SK-N-SH (cell line): ENCODE measurements at places on chromosomes 6 and 20. TPM values are rescaled to one million over a fixed set of nuclear protein-coding genes. Genes with fewer than 3 reads are reported as not detected.
A peak's percentile ranks its signal among the peaks of the same experiment; 100 is the strongest.

DNA sequence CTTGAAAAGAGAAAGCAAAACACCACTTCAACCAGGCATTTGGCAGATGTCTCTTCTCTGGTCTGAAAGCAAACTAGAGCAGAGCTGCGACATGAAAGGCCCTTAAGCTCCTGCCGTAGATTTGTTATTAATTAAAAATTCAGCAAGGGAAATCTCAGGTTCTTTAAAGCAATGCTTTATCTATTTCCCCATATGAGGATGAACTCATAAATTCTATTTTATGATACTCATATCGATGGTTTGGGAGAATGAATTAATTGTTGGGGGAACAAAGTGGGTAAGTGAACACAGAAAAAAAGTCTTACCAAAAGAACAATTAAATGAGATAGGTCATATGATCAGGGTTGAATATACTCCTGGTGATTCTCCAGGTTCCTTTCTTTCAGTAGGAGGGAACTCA lies 464.7 kb upstream of the SLC35B3 start:
- no peak for DNase-seq

- DNase-seq = no peak
These were observed 326.6 kb downstream of the COL12A1 start for GRCh38 chr6:74879234-74879633.

GRCh38 chr6:90403489-90404381 lies 107.1 kb upstream of the BACH2 start:
- peak; percentile 73 for DNase-seq

DNA sequence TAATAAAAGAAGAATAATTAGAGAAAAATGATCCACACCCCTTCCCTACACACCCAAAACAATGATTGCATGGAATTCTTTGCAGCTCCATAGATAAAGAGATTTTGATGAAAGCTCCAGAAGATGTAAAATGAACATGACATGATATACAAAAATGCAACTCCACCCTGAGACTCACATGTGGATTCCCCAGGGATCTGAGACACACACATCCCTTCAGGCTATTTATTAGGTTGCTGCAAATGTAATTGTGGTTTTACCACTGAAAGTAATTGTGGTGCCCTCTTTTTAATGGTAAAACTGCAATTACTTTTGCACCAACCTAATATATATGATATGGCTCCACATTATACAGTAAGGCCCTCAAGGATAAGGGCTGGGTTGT lies 40.4 kb upstream of the TBC1D7 start:
- no peak for DNase-seq

The SAPCD1 gene
- 5.9 and 6.3 TPM in 2 replicates for polyA plus RNA-seq

DNA sequence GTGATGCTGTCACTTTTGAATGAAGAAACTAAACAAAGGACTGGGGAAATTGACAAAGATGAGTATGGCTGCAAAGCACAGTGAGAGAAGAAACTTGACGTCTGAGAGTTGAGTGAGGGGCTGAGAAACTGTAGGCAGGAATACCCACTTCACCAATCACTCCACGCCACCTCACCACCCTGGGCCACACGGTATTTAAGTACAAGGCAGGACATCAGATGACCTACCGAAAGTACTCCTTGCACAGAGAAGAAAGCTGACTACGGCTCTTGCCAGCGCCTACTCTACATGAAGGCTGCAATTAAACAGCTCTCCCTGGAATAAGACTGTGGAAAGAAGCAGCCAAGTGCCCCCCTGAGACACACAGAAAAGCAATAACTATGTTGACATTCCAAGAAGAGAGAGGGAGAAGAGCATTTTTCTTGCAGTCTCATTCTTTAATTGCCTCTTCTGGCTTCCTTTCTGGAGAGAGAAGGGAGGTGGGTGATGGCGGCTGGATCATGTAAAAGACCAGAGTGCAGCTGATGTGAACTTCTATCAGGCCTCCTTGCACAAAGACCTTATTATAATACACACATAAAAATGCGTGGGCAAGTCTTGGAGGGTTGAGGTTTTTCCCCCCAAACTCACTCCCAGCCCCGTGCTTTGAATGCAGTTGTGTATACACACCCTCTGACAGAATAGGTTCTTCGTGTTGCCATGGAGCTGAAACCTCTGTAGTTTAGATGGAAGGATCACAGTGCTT lies 44.6 kb downstream of the HIVEP2 start:
- DNase-seq = no peak

The MLIP gene
- polyA plus RNA-seq = 0.03 TPM in 1 of 2 replicates, not detected in the other

GRCh38 chr20:23097636-23098580 lies 11.8 kb upstream of the CD93 start:
- DNase-seq = no peak

DNA sequence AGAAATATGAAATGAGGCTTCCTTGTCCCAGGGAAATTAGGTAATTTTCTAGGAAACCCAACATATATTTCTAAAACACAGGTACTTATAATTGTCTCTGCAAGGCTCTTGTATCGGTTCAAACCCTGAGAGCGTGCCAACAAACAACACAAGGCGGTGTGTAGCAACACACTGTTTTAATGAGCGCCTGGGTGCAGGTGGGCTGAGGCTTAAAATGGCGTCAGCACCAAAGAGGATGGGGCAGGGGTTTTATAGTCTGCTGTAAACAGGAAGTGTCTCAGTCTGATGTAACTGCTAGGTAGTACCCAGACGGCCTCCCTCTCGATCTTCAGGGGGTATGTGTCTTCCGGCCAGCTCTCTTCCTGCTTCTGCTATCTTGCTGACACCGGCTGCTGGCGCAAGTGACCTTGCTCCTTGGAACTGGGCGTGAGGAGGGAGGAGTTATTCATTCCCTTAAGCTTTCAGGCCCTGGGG lies 69.7 kb downstream of the EPB41L2 start:
- DNase-seq = no peak

The MAK gene
- polyA plus RNA-seq = 0.02 TPM in 1 of 2 replicates, not detected in the other

- no peak for DNase-seq
These were observed 688.6 kb downstream of the TENT5A start for GRCh38 chr6:81063891-81064290.

DNA sequence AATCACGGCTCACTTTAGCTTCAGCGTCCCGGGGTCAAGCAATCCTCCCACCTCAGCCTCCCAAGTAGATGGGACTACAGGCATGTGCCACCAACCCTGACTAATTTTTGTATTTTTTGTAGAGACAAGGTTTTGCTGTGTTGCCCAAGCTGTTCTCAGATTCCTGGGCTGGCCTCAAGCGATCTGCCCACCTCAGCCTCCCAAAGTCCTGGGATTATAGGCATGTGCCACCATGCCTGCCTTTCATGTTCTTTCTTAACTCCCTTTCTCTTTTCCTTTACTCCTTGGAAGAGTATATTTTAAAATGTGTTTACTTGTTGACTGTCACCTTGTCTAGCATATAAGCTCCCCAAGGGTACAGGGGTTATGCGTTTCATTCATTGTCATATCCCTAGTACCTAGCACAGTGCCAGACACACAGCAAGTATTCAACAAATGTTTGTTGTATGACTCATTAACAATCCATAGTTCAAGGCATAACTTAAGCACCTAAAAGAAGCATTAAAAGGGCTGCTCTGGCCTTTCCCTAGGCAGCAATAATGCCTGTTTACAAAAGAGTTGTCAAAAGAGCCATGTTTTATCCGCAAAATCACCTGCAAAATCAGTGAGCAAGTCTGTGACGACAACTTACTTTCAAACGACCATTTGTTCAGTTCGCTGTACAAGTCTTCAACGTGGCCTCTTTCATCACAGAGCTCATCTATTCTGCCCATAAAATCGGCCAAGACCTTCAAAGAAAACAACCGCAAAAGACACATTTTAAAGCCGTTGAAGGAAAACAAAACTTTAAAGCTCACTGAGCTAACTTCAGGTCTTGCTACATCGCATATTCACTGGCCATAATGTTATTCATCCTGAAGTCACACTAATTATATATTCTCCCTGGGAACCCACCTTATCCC lies 4.6 kb downstream of the CYP24A1 start:
- no peak for DNase-seq

DNA sequence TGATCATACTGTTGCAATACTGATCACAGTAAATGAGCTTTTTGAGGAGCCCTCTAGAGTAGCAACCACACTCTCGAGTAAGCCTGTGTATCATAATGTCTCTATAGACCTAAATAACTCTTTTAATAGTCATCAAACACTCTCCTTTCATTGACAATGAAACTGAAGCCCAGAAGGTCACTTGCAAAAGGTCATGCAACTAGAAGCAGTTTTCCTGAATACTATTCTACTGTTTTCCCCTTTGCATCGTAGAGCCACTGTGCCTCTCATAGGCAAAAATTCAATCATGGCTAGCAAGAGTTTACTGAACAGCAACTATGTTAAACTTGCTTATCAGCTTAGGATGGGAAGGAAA lies 105.3 kb downstream of the HIVEP2 start:
- no peak for DNase-seq
